ENCODE measurements at places on chromosomes 1 and 21. TPM values are rescaled to one million over a fixed set of nuclear protein-coding genes. Genes with fewer than 3 reads are reported as not detected.

CCDC181 gene
- total RNA-seq = 3.7 TPM

RASAL2 gene
- total RNA-seq = 31.2 TPM

GPR25 gene
- not detected for total RNA-seq

LEPR gene
- 3.9 TPM for total RNA-seq

LCE1B gene
- total RNA-seq = not detected

SYTL1 gene
- 6.4 TPM for total RNA-seq

DRAXIN gene
- 17.6 TPM for total RNA-seq

TEDDM1 gene
- total RNA-seq = not detected

CELA3B gene
- not detected for total RNA-seq

OR6K6 gene
- total RNA-seq = not detected

NUDT4B gene
- not detected for total RNA-seq

WLS gene
- total RNA-seq = 2.7 TPM

CLCC1 gene
- 20.6 TPM for total RNA-seq

GRCh38 chr1:77287535-77287934, 5.7 kb downstream of the AK5 start:
- DNase-seq = no peak

- DNase-seq = no peak
Observed at GRCh38 chr1:247576514-247576913, 11.6 kb upstream of the OR2G2 start.

DNA sequence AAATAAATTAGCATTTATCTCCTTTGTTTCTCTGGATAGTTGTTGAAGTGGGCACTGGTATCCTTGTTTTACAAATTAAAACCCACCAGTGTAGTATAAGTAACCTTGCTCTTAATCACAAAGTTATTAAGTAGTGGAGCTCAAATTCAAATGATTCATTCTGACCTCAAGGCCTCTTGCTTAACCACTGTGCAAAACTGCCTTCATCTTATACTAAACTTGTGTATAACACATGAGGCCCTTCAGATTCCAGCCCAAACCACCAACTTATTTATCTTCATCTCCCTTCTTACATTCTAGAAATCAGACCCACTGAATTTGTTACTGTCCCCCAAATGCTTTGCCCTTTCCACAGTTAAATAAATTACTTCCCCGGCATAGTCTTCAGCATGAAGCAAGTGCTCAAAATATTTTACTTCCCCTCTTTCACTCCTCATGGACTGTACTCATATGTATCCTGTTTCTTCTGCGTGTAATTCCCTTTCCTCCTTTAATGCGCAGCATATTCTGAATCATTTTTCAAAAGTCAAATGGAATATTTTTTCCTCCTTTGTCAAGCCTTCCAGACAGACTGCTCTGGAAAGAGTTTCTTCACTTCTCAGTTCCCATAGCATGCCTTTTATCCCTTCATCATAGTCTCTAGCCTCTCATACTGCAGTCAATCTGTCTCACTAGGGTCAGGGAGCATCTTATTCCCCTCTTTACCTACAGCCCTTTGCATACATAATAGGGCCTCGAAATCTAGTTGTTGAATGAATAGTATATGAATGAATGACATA, 19.0 kb upstream of the DNASE2B start:
- no peak for DNase-seq

- DNase-seq = no peak
Observed at GRCh38 chr1:32045772-32046171, 27.0 kb upstream of the TMEM39B start.

DNA sequence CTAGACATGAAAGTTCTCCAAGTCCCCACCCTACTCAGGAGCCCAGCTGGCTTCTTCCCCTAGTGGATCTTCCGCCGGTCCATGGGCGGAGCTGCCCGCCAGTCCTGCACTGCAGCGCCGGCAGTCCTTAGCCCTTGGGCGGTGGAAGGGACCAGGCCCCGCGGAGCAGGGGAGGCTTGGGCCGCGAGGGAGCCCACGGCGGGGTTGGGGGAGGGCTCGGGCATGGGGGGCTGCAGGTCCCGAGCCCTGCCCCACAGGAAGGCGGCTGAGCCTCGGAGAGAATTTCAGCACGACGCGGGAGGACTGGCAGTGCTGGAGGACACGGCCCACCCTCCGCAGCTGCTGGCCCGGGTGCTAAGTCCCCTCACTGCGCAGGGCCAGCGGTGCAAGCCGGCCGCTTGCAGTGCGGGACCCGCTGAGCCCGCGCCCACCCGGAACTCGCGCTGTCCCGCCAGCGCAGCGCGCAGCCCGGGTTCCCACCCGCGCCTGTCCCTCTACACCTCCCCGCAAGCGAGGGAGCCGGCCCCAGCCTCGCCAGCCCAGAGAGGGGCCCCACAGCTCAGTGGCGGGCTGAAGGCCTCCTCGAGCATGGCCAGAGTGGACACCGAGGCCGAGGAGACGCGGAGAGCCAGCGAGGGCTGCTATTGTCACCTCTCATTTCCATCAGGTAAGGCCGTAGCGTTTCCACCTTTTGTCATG, 1398.6 kb downstream of the MRPL39 start:
- no peak for DNase-seq

GRCh38 chr1:151611288-151611790, 511 bp upstream of the SNX27 start:
- no peak for DNase-seq

DNA sequence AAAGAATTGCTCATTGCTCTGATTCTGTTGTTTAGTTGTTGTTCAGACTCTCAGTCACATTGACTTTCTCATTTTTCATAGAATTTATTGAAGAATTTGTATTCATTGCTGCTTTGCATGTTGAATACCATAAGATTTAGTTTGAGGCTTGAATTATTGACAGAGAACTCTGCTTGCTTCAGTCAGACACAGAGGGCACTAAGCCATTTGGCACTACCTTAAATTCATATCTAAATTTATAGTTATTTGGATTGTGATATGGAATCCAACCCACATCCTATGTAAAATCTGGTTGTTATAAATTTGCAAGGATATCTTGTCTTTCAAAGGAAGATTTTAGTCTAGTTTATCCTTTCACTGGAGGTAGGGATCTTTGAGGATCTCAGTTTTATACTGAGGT, 1748.6 kb downstream of the BRINP3 start:
- DNase-seq = no peak

GRCh38 chr1:218772575-218772974, 401.1 kb upstream of the LYPLAL1 start:
- no peak for DNase-seq

- DNase-seq = no peak
Observed at GRCh38 chr1:163231385-163231784, 28.7 kb upstream of the RGS5 start.

- no peak for DNase-seq
Observed at GRCh38 chr1:213596729-213597128, 391.0 kb upstream of the PROX1 start.

- no peak for DNase-seq
Observed at GRCh38 chr1:61318319-61319125, 236.2 kb downstream of the NFIA start.

DNA sequence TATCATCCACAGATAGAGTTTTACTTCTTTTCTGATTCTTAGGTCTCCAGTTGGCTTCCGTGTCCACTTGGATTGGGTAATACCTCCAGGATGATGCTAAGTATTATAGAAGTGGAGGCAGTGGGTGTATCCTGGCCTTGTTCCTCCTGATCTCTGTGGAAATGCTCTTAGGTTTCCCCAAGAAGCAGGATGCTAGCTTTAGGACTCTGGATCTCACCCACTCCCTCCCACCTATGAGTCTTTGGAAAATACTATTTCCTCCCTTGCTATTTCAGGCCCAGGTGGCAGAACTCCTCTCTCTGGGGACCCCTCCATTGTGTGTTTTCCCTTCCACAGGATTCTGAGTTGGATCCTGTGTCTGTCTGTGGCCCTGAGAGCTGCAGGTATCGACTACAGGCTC, 86.7 kb downstream of the SIM2 start:
- no peak for DNase-seq

- no peak for DNase-seq
Observed at GRCh38 chr1:38917337-38917736, 24.3 kb downstream of the RHBDL2 start.

DNA sequence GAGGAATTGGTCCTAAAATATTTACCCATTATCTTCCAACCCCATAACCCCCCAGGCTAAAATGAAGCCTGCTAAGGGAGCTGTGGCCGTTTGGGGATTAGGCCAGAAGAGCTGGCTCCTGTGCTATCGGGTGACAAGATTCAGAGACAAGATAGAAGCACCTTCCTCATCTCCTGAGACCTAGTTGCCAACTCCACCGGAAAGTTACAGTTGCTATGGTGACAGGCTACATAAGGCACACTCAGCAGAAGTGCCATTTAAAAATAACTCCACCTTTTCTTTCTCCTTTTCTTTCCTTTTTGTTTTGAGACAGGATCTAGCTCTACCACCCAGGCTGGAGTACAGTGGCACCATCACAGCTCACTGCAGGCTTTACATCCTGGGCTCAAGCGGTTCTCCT, 43.6 kb upstream of the ROR1 start:
- no peak for DNase-seq

GRCh38 chr1:170307426-170307825, 161.7 kb downstream of the NTMT2 start:
- DNase-seq = no peak

GRCh38 chr1:207814469-207814868, 62.6 kb downstream of the CD46 start:
- no peak for DNase-seq

DNA sequence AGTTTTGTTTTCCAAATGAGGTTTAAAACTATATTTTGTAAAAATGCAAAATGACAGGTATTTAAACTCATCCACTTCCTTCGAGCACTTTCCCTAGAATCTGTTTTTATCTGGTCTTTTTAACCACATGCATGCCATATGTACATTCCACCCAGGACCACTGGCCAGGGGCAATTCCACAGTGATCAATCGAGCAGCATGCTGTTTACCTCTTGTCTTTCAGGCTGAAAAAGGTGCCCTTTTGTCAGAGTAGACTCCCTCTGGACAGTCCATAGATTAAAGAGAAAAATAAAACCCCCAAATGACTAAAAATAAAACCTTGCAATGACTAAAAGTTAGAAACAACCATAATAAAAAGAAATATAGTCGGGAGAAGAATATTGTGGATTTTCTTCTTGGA, 313.3 kb downstream of the LMO4 start:
- DNase-seq = no peak

DNA sequence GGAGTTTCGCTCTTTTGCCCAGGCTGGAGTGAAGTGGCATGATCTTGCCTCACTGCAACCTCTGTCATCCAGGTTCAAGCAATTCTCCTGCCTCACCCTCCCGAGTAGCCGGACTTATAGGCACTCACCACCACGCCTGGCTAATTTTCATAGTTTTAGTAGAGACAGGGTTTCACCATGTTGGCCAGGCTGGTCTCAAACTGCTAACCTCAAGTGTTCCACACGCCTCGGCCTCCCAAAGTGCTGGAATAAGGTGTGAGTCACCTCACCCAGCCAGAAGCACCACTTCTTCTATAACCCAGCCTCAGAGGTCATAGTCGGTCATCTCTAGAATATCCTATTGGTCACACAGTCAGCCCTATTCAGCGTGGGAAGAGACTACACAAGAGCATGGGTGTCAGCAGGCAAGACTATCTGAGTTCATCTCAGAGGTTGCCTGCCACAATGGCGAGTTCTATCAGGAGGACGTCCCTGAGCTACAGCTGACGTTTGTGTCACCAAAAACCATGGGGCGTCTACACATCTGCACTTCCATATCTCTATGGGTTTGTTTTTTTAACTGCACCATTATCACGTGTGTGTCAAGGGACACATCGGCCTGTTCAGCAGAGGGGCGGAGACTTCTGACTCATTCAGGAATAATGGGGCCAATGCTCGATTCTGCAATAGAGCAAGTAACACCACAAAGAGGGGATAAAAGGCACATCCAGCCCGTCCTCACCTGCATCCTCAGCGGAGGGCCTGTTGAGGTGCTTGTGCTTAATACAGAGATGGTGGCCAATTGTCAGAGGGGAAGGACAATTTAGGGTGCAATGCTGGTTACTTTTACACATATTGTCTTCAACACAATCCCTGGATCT, 256.3 kb upstream of the IRF2BP2 start:
- DNase-seq = no peak

DNA sequence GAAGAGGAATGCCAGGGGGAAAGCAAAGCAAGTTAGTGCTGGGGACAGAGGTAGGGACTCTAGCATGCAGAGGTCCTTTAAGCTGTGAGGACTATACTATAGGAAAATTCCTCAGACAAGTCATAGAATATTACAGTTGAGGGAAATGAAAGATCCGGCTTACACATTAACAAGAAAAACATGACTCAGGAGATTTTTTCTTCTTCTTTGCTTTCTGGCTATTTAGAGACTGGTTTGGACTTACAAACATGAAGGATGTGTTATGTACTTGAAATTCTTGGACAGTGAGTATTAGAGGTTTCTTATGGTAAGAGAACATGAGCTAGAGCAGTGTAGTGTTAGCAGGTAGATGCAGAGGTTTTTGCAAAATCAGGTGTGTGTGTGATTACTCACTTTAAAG, 24.9 kb downstream of the USP25 start:
- DNase-seq = no peak
